ENCODE measurements at places on chromosomes 13 and 19.

GRCh38 chr13:49749848-49750247 lies 42.6 kb downstream of the KPNA3 start:
- no peak for DNase-seq

- no peak for DNase-seq
Measured at GRCh38 chr13:113897161-113897560, 33.3 kb upstream of the GAS6 start.

DNA sequence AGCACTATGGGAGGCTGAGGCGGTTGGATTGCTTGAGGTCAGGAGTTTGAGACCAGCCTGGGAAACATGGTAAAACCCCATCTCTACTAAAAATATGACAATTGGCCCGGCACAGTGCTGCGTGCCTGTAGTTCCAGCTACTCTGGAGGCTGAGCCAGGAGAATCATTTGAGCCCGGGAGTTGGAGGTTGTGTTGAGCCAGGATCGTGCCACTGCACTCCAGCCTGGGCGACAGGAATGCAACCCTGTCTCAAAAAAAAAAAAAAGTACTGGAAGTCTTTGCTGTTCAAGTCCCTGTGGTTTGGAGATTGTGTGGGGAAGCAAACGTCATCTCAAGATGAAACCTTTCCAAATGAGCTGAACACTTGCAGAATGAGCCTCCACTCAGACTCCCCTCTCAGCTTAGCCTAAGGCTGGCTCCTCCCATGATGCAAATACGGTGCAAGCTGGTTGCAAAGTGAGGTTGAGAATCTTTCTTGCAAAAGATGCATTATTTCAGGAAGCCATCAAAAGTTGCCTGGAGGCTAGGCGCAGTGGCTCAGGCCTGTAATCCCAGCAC lies 46.2 kb downstream of the MYO9B start:
- no peak for DNase-seq

DNA sequence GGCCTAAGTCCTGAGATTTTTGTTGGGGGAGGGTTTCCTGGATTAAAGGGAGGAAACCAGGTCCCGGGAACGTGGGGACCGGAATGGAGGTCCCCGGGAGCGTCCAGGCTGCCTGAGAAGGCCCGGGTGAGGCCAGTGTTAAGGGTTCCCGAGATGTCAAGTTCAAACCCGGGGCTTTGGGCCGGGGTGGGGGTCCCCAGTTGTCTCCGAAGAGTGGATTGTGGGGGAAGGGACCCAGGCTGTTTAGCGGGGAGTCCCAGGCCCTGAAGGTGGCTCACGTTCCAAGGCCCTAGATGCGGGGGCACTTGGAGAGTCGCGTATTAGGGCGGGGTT lies 262 bp downstream of the COX7A1 start:
- no peak for DNase-seq

DNA sequence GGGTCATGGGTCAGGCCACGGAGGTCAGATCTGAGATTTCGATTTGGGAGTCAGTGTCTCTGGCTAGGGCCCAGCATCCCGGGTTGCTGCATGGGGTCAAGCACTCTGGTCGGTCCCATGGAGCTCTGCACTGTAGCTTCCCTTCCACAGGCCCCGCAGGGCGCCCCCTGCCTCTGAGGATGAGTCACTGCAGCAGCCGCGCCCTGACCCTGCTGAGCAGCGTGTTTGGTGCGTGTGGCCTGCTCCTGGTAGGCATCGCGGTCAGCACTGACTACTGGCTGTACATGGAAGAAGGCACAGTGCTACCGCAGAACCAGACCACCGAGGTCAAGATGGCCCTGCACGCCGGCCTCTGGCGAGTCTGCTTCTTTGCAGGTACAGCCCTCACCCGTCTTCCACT lies 3.6 kb downstream of the CACNG7 start:
- DNase-seq: no peak

GRCh38 chr19:39401549-39402345 lies 4.9 kb upstream of the ZFP36 start:
- no peak for DNase-seq

GRCh38 chr19:4425537-4425936 lies 23.1 kb downstream of the CHAF1A start:
- no peak for DNase-seq

- no peak for DNase-seq
Measured at GRCh38 chr19:5587071-5587455, 19.3 kb upstream of the TINCR start.

- DNase-seq: no peak
Measured at GRCh38 chr13:20594280-20594679, 27.3 kb downstream of the IFT88 start.

DNA sequence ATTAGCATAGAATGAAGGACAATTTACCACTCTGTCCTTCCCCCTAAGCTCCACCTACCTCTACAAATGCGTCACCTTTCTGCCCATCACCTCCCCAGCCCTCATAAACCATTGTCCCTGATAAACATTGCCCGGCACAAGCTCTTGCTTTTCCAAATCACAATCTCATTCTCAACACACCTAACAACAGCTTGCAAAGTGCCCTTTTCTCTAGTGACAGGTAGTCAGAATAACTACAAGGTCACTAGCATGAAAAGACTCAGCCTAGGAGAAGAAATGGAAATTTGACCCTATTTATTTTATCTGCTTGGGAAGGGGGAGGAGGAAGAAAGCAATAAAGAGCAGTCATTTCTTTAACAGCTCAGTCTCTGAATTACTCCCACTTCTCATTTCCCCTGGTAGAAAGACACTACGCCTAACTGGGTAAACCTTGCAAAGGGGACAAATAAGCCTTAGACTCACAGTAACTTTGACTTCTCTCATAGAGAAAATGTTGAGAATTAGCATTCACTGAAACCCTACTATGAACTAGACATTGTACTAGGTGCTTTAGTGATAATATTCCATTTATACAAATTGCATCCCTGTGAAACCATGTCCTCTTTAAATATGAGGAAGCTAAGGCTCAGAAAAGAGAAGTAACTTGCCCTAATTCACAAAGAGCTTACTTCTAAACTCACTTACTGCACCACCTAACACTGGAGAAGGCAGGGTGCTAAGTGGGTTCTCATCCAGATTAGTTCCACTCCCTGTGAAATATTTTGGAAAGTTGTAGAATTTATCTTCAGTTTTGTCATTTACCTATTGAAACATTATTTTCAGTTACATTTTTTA lies 116.2 kb upstream of the FNDC3A start:
- no peak for DNase-seq

- no peak for DNase-seq
Measured at GRCh38 chr13:77619655-77620054, 77.8 kb upstream of the SLAIN1 start.

GRCh38 chr13:50116430-50116973 lies 101.3 kb downstream of the KCNRG start:
- no peak for DNase-seq

GRCh38 chr13:45122941-45123340 lies 2.6 kb downstream of the GTF2F2 start:
- DNase-seq: no peak

- no peak for DNase-seq
Measured at GRCh38 chr13:75473468-75473867, 8.5 kb downstream of the TBC1D4 start.

- DNase-seq: no peak
Measured at GRCh38 chr13:22644941-22645340, 535.8 kb upstream of the SGCG start.

DNA sequence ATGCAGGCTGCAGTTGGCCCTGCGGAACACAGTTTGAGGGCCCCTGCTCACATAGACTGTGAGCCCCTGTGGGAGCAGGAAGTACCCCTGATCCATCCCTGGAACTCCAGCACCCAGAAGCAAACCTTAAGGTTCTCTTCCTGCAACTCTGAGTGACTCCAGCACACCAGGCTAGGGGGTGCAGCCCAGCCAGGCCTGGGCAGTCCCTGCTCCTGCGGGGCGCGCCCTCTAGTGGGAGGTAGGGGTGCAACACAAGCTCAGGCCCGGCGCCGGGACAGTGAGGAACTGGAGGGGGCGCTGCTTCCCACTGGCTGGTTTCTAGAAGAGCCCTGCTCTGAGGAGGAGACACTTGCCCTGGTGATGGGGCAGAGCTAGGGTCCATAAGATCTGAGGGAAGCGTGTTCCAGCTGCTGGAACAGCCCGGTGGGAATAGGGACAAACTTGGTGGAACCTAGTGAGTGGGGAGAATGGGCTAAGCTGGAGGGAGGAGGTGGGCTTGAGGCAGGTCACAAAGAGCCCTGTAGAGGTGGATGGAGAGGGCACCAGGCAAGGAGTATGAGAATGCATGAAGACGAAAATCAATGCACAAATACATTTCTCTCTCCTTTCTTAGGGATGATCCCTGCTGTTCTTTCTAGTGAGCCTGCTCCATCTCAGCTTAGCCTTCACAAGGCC lies 5.0 kb downstream of the ZSCAN5A start:
- DNase-seq: peak; percentile 53

DNA sequence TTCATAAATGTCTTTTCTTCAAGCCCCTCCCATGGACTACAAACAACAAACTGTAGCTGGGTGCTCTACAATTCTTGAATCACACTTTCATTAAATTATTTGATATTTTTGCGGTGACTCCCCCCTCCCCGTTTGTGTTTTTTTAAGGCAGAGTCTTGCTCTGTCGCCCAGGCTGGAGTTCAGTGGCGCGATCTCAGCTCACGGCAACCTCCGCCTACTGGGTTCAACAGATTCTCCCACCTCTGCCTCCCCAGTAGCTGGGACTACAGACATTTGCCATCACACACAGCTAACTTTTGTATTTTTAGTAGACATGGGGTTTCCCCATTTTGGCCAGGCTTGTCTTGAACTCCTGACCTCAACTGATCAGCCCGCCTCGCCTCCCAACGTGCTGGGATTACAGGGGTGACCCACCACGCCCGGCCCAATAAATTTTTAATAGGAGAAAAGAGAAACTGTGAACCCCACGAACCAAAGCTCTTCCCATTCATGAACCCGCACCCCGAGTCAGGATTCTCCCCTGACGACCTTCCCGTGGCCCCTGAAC lies 703 bp downstream of the ZNF506 start:
- DNase-seq: no peak

DNA sequence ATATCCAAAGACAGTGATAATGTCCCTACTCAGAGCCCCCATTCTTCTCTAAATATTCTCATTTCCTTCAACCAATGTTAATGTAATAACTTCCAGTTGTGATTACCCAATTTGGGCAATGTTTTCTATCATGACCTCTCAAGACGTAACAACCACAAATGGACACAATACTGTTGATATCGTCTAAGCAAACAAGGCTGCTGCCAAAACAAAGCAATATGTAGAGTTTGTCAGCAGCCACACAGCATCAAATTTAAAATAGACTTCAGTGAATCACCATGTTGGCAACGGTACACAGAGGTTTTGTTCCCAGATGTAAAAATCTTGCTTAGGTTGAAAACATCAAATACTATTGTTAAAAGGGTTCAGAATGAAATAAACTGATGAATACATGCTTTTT lies 205.1 kb downstream of the DACH1 start:
- DNase-seq: no peak

- DNase-seq: no peak
Measured at GRCh38 chr13:106941779-106942178, 373.8 kb upstream of the ARGLU1 start.

DNA sequence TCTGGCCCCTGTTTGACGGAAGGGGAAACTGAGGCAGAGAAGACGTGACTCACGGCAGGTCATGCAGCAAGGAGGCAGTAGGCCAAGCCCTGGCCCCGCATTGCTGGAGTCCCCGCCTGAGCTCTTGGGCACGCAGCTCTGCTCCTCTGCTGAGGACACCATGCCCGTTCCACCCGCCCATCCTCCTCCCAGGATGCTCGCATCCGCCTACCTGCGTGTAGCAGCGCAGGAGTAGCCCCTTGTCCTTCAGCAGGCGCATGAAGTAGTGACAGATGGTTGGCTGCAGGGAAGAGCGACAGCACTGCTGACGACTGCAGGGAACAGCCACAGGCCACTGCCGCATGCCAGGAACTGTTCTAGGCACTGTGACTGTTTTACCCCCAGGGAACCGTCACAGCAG lies 10.5 kb downstream of the SIRT2 start:
- DNase-seq: no peak

- DNase-seq: no peak
Measured at GRCh38 chr13:40205771-40206240, 460.6 kb downstream of the FOXO1 start.

- DNase-seq: no peak
Measured at GRCh38 chr13:39362652-39363381, 240.2 kb downstream of the LHFPL6 start.

GRCh38 chr19:10864538-10864899 lies 6.8 kb upstream of the CARM1 start:
- DNase-seq: peak; percentile 75

- no peak for DNase-seq
Measured at GRCh38 chr19:20153281-20153680, 13.7 kb upstream of the ZNF486 start.

GRCh38 chr13:101346161-101346560 lies 70.1 kb downstream of the NALCN start:
- no peak for DNase-seq

DNA sequence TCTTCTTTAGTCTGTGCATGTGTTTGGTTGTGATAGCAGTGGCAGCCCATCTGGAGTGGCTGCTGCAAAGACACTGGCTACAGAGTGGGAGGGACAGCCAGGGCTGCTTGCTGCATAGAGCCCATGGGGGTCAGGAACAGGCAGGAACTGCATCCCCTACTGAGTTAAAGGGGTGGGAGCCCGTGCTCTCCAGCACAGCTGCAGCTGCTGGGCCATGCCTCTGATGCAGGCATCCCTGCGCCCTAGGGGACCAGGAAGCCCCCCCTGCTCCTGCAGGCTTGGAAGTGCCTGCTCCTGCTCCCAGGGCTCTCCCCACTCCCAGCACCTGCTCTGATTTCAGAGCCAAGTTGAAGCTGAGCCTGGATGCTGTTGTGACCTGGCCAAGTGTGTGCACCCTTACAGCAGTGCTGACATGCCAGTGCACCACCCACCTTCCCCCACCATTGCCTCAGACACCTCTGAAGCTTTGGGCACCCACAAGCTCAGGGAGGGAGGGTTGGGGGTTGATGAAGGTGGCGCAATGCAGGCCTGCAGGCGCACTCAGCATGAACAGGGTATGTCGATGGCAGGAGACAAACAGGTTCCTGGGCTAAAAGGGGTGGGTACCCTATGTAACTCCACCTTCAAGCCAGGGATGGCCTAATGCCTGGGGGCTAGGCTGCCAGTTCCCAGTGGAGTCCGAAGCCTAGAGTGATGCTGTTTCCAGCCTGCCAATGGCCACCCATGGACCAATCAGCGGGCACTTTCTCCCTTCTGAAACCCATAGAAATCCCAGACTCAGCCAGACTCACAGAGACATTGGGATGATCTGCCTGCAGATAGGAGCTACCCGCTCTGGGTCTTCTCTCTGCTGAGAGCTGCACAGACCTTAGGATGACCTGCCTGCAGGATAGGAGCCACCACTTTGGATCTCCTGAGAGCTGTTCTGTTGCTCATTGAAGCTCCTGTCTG lies 919.9 kb upstream of the MIR17HG start:
- DNase-seq: no peak
